ENCODE measurements at places on chromosomes 11 and 22.

- peak; percentile 86 for DNase-seq
Observed at GRCh38 chr11:93234602-93235207, 36.9 kb upstream of the SLC36A4 start.

DNA sequence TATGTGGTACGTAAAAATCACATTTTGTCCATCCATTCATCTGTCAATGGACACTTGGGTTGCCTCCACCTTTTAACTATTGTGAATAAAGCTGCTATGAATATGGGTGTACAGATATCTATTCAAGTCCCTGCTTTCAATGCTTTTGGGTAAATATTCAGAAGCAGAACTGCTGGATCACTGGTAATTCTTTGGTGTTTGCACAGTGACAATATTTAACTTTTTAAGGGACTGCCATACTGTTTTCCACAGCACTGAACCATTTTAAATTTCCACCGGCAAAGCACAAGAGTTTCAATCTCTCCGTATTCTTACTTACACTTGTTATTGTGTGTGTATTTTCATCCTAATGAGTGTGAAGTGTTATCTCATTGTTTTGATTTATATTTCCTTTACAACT, 79.4 kb downstream of the RBFOX2 start:
- DNase-seq = no peak

DNA sequence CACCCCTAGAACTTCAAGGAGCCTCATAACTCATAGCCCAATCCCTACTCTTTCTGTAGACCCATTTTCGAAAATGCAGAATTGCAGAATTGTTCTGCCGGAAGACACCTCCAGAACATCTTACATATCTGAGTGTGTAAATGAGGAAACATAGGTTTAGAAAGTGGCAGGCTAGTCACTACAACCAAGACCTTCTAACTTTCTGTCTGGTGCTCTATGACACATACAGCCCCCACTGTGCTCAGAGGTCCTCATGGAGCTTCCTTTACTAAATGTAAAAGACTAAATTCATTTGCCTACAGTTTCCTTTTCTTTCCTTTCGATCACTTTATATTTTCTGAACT, 132.1 kb upstream of the DDI1 start:
- peak; percentile 16 for DNase-seq

DNA sequence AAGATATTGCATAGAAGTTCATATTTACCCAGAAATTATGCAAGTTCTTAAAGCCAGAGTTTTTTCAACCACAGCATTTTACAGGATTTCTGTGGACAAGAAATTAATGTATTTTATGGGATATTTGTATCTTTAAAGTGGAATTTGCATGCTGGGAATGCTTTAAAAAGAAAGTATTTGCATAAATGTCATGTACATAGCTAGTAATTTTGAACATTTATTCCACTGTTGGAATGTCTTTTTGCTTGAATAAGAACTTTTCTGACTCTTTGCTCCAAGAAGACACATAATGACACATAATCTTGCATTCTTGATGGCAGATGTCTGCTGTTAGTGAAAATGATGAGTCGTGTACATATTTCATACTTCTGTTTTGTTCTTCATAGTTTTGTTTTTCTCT, 66.6 kb downstream of the ATXN10 start:
- DNase-seq = no peak

DNA sequence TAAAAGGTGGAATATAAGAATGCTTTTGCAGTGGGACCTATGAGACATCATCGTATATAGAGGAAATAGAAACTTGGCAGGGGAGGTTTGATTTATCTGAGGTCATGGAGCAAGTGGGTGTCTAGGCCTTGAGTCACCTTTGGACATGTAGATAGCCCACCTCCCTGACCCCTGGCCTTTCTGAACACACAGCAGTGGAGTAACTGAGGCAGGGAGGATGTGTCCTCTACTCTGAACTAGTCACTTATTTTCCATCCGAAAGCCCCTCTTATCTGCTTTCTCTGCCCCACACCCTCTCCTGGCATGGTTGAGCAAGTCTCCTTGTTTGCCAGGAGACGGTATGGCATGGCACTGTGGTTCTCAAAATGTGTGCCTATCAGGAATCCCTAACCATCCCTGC, 7.9 kb downstream of the CD82 start:
- peak; percentile 51 for DNase-seq

All from suppressor macrophage (primary cell).